Stimulated activated CD8-positive, alpha-beta memory T cell treated with anti-CD3 and anti-CD28 coated beads, Interleukin-7, amount 100 ng/mL, for 1 hour (primary cell): ENCODE measurements at places on chromosomes 2 and 18.

DNA sequence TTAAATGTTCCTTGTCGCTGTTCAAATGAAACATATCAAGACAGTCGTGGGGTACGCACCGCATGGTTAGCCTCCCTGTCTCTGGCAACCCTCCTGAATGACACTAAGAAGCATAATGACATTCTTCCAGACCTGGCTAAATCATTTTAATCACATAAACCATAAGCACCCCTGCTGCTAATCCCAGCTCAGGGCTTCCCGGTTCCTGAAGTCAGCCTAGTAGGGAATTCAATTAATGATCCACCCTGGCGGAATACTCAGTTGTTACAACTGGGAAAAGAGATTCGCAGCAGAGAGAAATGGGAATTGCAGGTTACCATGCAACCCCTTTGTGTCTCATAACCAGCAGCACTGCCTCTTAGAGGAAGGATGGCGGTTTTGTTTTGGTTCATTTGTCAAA, 200.8 kb upstream of the AGAP1 start:
- no peak for DNase-seq

GRCh38 chr2:1660656-1661640, 83.4 kb downstream of the PXDN start:
- DNase-seq: no peak

DNA sequence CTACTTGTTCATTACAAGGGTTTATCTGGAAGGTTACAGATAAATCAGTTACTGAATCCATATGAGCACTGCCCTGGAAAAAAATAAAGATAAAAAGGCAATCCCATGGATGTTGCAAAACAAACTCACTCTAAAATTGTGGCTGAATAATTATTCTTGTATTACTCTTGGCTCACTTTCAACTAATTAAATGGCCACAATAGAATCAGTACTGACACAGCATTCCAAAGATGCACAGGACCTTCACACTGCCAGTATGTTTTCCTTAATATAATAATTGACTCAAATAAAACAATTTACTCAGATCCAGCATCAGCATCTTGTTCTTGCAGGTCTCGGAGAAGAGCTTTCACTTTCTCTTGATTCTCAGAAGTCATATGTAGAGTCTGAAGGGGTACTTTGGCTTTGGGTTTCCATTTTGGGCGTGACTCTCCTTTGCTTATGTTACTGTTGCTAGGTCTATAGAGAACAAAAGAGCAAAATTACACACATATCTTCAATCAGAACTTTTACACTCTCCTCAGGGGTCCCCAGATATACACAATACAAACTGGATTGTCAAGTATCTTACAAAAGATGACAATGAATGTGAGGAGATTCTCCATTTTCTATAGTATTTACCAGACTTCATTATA, 12.6 kb downstream of the DHX57 start:
- no peak for DNase-seq

GRCh38 chr2:158835431-158835830, 40.3 kb downstream of the DAPL1 start:
- DNase-seq: no peak

- DNase-seq: no peak
Measured at GRCh38 chr18:48997985-48998831, 47.4 kb upstream of the SMAD7 start.

DNA sequence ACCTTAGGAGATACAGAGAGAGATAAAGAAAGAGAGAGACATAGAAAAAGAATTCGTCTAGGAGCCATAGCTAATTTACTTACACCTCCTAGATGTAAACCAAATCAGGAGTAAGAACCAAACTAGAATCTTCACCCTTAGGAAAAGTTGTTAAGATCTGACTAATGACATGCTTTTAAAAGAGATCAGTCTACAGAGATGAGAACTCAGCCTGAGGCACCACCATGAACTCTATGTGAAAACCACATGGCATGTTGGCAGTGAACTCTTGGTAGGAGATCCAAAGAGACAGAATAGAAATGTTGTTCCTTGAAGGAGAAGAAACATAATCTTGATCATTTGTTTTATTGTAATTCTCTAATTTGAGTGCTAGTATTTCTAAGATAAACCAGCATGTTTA, 585.4 kb upstream of the ID2 start:
- DNase-seq: no peak

DNA sequence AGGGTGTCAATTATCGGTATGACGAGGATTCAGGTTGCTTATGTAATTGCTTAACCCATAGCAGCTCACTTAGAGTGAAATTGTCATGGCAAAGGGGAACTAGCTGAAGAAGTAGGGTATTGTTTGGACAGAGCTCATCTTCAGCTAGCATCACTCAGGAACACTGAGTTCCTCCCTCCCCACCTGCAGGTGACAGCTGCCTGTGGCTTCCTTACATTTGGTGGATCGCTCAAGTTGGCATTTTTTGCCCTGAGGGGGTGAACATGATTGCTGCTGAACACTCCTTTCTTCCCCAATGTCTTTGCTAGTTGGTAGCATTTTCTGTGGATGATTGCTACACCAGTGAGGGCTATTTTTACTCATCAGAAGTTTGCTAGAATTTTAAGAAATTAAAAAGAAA, 86.7 kb upstream of the THUMPD2 start:
- DNase-seq: no peak

DNA sequence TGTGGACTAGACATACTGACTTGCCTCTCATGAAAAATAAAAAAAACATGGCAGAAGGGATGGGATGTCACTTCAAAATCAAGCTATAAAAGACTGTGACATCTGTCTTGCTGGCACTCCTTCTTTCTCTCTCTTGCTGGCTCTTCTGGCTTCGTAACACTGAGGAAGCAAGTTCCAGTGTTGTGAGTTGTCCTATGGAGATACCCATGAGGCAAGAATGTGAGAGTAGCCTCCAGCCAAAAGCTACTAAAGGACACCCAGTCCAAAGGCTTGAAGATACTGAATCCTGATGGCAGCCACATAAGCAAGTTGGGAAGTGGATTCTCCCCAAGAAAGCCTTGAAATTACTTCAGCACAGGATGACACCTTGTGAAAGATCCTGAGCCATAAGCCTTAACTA, 376.1 kb upstream of the TMEFF2 start:
- no peak for DNase-seq

- DNase-seq: no peak
Measured at GRCh38 chr2:105621038-105621437, 123.7 kb upstream of the NCK2 start.

- no peak for DNase-seq
Measured at GRCh38 chr18:78129260-78129659, 850.4 kb upstream of the SALL3 start.

- no peak for DNase-seq
Measured at GRCh38 chr18:8689517-8689916, 15.8 kb upstream of the MTCL1 start.

GRCh38 chr2:161039071-161039470, 121.2 kb upstream of the TANK start:
- no peak for DNase-seq

- DNase-seq: no peak
Measured at GRCh38 chr2:28336264-28336980, 56.2 kb upstream of the FOSL2 start.

DNA sequence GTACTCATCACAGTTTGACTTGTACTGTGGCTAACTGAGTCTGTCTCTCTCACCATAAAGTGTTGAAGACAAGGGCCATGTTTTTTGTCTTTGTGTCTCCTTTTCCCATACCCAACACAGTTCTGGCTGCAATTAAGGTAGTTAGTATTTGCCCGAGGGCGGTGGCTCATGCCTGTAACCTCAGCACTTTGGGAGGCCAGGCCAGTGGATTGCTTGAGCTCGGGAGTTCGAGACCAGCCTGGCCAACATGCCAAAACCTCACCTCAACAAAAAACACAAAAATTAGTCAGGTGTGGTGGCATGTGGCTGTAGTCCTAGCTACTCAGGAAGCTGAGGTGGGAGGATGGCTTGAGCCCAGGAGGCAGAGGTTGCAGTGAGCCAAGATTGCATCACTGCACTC, 6.9 kb upstream of the KIF3C start:
- no peak for DNase-seq

DNA sequence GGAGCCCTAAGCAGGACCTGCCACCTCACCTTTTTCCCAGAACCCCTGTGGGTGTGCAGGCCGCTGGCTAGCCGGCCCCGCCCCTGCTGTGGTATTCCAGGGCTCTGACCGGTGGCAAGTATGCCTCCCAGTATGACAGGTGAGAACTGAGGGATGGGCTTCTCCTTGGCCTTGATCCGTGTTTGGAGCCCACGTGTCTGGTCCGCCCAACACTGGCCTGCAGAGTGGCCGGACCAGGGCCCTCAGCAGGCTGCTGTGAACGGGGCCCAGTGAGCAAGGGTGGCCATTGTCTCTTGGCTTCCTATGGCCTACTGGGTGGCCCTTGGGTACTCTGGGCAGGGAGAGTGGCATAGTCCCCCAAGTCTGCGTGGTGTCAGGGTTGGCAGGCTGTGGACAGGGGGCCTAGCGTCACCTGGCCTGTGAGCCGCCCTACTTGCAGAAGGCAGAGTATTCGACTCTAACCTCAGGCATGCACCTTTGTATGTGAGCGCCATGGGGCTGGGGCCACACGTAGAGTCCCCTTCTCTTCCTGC, 1.8 kb downstream of the RNPEPL1 start:
- DNase-seq: no peak

DNA sequence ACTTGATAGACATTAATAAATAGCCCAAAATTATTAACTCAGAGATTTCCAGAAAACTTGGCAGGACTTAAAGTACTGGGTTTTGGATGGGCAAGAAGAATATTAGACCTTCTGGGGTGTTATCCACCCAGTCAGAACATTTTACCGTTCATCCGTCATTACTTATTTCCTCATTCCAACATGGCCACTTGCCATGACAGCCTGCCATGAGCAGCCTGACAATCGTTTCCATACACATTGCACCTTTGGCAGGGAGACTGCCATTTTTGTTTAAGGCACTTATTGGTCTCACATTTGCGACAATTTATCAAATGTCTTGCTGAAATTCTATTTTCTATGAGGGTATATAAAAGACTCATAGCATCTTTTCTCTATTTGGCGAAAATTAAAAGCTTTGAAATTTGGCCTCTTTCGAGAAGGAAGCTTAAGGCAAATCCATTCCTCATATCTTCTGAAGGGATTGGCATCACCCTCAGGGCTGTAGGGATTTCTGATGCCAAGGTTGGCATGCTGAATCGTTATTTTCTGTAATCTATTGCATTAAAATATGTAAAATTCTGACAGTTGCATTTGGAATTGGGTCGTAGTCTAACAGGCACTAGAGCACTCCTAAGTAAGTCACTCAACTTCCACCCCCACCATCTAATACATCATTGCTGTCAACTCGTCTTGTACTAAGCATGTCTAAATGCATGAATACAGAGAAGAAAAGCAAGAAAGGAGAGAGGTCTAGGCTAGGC, 406.3 kb upstream of the PIK3C3 start:
- DNase-seq: no peak

DNA sequence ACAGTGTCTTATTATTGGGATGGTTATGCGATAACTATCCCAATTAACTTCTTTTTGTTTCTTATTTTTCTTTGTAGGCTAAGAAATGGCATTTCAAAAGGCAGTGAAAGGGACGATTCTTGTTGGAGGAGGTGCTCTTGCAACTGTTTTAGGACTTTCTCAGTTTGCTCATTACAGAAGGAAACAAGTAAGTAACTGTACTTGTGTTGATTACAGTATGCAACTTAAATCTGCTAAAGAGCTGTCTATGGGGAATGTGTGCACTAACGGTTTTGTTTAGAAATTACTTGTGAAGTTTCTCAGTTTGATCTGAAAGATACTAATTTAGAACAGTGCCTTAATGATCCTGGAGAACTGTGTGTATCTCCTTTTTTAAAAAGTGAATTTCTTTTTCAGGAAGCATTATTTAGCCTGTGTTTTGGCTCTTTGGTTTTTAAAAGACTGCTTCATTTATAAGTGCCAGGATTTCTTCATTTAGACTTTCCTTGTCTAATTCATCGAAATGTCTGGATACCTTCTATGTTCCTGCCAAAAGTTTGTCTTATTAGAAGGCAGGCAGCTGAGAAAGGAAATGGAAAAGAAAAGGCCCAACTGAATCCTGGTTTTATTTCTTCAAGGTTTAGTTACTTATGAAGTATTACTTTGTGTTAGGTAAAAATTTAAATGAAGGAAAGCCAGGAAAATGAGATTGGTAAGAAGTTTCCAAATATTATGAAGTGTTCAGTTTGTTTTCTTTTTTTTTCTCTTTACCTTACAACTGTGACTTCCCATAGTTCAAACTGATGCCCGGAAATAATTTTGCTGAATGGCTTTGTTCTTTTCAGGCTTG, 40.1 kb downstream of the GPD2 start:
- no peak for DNase-seq

- DNase-seq: no peak
Measured at GRCh38 chr2:67215214-67216055, 181.7 kb upstream of the ETAA1 start.

DNA sequence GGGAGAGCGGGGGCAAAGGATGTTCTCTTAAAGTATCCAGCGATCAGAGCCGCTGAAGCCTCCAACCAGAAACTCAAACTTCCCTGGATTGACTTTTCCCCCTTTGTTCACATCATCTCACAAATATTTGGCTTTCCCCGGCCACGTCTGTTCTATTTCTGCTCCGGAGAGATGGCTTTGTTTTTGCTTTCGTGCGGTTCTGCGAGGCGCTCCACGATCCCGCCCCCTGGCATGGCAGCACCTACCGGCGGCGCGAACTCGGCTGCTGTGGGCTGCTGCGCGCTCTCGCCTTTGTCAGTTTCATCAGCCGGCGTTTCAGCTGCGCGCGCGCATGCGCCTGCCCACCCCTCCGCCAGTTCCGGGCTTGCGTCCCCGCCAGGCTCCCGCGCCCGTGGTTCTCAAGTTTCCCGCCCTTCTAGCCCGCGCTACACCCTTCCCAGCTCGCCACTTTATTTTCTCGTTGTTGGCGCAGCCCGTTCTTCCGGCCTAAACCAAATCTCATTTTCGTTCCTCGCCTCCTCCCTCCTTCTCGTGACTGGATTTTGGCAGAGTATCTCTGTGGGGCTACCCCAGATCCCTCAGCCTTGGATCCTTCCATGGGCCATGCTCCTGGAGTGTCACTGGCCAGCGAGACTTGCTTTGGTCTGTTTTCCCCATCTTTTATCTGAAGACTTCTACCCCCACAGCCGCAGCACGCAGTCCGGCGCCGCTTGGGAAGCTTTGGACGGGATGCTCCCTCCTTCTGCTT, 98.0 kb downstream of the INSIG2 start:
- peak; percentile 72 for DNase-seq

DNA sequence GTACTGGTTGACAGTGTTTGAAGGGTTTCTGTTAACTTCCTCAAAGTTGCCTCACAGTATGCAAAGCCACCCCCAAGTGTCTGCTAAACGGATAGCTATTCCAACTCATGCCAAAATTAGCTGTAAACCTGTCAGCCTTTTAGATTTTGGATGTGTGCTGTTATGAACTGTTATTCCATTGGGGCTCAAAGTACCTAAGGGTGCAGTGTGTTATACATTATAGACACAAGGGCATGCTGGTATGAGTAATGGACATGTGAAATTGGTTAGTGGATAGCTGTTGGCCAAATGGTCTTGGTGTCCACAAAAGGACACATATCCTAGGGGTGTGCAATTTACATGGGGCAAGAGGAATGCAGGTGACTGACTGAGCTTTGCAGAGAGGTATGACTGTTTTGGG, 33.7 kb upstream of the CCBE1 start:
- no peak for DNase-seq

DNA sequence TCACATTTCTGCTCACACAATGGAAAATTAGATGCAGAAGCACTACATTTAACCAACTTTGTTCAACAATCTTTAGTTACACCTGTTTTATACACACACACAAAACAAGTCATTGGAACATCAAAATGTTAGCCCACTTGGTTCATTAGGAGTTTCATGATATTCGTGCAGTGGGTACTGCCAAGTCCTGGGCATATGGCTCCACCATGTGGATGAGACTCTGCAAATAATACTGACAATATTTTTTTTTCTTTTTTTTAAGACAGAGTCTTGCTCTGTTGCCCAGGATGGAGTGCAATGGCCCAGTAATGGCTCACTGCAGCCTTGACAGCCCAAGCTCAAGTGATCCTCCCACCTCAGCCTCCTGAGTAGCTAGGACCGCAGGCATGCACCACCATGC, 34.5 kb upstream of the GRB14 start:
- DNase-seq: no peak
